ENCODE measurements at places on chromosomes 7 and 10.

DNA sequence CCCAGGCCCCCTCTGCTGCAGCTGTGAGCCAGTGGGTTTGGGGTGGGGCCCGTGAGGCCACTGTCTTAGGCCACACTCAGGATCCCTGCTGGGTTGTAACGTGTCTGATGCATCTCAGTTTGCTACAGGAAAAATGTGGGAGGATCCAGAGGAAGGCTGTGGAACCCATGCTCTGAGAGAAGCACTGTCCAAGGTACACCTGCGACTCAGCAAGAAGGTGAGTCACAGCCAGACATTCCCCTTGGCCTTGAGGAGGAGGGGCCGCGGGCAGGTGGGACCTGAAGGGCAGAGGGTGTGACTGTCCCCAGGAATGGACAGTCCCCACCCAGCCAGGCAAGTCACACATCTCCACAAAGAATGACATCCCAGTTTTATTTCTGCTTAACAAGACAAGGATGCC is 27.8 kb upstream of the C10orf120 start:
- DNase-seq: no peak

- DNase-seq: no peak
Measured at GRCh38 chr10:63712717-63713115, 191.5 kb downstream of the REEP3 start.

DNA sequence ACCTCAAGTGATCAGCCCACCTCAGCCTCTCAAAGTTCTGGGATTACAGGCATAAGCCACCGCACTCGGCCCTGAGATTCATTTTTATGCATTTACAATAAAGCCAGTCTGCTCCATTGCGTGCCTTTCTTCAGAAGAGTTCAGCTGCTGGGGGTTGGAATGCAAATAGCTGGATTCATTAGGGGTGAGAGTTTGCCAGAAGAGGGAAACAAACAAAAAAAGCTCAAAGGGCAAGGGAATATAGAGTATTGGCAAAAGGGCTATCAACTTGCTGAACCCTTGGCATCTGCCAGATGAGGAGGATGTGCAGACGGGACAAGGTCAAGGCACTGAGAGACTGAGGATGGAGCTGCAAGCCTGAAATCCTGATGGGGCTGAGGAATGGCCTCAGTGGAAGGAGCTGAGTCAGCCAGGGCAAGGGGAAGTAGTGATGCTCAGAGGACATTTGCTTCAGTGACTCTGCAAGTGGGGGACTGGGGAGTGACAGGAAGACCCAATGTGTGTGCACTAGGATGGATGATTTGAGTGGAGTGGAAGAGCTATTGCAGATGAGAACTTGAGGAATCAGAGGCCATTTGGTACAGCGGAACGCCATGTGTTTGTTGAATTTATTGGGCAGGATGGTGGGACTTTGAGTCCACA is 75.0 kb upstream of the ARMC3 start:
- no peak for DNase-seq

- no peak for DNase-seq
Measured at GRCh38 chr7:51611937-51612336, 295.3 kb upstream of the COBL start.

DNA sequence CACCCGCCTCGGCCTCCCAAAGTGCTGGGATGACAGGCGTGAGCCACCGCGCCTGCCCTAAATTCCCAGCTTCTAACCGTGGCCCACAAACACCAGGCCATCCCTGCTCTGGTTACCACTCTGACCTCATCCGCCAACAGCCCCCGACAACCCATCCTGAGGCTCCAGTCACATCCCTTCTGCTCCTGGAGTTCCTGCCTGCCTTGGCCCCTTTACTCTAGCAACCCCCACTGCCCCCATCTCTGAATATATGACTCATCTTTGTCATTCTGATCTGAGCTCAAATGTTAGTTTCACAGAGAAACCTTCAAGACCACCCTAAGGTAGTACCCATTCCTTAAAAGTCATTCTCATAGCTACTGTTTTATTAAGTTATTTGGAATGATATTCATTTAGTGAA is 26.6 kb downstream of the RHEB start:
- DNase-seq: no peak

GRCh38 chr7:38160003-38160571 is 18.0 kb upstream of the STARD3NL start:
- DNase-seq: no peak

DNA sequence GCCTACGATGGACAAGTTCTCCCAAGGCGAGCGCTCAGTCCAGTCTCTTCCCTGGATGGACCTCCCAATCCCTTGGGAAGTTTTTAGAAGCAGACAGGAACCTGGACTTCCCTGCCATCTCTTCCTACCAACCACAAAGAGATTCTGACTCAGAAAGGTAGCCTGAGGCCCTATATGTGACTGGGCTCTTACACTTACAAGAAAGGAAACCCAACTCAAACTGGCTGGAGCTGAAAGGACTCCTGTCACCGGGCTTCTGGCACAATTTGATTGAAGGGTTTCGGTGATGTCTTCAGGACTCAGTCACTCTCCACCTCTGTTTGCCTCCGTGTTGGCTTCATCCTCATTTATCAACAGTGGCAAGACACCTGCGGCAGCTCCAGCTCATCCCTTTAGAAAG is 3.7 kb upstream of the COL13A1 start:
- DNase-seq: no peak

DNA sequence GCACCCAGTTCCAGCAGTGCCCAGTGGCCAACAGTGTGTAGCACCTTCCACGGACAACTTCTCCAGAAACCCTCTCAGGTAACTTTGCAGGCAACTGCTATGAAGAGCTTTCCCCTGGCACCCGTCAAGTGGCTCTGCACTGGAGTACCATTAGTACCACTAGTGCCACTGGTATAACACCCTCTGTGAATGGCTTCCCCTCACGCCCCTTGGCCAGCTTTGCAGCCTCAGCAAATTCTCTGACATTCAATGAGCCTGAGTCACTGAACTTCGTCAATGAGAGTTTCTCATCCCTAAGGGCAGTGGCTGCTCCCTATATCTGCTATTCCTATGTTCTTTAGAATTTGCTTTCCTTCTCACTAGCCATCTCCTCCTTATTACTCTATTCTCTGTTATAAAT is 7.6 kb upstream of the HERPUD2 start:
- DNase-seq: no peak

DNA sequence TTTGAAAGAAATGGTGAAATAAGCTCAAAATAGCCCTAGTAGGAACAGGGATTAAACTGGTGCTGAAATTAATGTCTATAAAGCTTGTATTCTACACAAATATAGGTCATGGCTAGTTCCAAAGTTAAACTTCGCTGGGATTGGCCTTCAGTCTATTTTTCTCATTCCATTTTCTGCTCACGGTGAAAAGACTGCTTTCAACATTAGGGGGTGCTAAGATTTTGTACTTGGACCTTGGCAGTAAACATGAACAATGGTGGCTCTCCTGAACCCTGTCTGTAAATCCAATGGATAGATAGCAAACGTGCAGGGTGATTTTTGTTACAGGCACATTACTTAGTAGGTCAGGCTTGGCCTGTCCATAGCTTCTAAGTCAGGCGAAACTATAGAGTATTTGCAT is 36.0 kb upstream of the RSU1 start:
- DNase-seq: no peak

DNA sequence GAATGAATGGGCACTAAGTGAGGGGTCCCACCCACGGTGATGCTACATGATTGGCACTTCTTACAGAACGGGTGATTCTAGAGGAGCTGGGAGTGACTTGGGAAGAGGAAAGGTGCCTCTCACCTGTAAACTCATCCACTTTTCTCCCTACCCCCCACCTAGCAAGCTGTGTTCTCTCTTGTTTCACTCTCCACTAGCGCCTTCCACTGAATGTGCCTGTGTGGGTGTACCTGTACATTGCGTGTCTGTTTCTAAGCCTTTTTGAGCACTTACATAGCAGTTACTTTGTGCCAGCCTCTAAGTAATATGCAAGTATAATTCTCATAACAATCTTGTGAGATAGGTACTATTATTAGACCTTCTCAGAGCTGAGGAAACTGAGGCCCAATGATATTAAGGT is 133.7 kb upstream of the AGK start:
- no peak for DNase-seq

- no peak for DNase-seq
Measured at GRCh38 chr7:5694912-5695726, 86.3 kb downstream of the RNF216 start.

DNA sequence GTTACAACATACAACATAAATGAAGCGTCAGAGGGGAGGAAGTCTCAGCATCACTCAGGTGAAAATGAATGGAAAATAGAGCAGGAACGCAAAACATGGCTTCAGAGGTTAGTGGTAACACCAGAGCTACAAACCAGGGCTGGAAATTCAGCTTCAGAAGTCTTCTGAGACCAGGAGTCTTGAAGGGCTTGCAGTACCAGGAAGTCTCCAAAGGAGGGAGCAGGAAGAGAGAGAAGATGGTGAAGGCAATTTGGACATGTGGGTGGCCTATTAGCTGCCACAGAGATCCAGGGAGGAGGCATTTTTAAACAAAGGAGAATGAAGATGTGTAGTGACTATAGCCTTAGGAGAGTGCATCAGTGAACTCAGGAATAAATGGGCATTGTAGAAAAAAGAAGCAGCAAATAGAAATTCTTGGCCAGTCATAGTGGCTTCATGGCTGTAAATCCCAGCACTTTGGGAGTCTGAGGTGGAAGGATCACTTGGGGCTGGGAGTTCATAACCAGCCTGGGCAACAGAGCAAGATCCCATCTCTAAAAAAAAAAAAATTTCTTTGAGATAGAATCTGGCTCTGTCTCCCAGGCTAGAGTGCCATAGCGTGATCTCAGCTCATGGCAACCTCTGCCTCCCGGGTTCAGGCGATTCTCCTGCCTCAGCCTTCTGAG is 9.3 kb upstream of the TET1 start:
- peak; percentile 42 for DNase-seq

DNA sequence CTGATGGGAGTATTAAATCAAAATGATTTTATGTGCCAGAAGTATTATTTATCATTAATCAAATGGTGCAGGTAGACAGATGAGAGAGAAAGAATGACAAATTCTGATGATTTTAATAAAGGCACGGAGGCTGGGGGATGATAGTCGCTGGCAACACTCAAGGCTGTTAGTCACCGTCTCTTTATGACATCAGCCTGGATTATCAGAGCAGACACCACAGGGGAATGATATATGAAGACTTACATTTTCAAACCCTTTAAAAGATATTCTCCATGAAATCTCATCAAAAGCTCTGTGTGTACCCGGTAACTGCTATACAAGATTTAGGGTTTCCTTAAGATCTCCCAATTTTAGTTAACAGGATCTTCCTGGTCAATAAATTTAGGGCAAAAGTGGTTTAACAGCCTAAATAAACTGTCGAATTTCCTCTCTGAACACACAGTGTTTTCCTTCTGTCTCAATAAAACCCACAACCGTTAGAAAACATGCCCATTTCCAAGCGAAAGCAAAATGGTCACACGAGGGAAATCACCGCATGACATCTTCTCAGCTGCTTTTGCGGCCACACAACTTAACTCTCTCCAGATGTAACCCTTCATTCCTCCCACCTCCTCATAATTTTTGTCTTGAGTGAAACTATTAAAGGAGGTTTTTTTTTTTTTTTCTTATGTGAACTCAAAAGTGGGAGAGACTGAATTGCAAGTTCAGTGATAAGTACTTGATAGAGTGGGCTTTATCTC is 133.2 kb upstream of the FAM171A1 start:
- DNase-seq: peak; percentile 16

- DNase-seq: peak; percentile 0
Measured at GRCh38 chr7:107355616-107356015, 114.2 kb upstream of the GPR22 start.

DNA sequence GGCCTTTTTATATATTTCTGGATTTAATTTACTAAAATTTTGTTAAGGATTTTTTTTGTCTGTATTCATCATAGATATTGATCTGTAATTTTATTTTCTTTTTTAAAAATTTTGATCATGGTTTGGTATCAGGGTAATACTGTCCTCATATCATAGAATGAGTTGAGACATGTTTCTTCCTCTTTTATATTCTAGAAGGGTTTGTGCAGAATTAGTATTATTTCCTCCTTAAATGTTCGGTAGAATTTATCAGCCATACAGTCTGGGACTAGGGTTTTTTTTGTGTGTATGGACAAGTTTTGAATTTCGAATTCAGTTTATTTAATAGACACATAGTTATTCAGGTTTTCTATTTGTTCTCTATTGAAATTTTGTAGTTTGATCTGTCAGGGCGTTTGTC is 54.0 kb downstream of the SHOC2 start:
- no peak for DNase-seq
